ENCODE measurements at places on chromosomes 3 and 15.

GRCh38 chr15:63134245-63134985 lies 12.8 kb downstream of the LACTB start:
- DNase-seq = no peak

DNA sequence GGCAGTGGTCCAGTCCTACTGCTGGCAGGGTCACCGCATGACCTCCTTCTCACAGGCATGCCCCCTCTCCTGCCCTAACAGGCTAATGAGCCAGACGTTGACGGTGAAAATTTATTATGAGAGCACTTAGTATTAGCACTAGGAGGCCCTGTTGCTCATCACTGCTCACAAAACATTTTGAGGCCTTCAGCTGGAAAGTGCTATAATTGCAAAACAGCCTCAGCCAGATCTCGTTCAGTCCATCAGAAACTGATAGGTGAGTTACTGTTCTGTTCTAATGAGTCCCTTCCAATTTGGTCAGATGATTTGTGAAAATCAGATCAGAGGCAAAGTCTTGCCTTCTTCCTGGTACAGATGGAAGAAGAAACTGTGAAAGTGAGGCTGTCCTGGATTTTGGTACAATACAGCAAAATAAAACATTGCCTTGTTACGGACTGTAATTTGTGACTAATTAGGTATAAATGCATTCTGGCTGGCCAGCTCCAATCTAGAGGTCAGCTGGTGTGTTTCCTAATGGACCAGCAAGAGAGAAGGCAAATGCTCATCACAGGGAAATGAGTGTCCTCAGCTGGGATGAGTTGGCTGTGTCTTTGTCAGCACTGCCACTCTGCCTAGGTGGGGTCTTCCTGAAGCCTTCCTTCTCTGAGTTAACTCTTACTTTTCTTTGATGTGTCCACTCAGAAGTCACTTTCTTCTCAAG lies 316.8 kb downstream of the CHST2 start:
- DNase-seq = no peak

DNA sequence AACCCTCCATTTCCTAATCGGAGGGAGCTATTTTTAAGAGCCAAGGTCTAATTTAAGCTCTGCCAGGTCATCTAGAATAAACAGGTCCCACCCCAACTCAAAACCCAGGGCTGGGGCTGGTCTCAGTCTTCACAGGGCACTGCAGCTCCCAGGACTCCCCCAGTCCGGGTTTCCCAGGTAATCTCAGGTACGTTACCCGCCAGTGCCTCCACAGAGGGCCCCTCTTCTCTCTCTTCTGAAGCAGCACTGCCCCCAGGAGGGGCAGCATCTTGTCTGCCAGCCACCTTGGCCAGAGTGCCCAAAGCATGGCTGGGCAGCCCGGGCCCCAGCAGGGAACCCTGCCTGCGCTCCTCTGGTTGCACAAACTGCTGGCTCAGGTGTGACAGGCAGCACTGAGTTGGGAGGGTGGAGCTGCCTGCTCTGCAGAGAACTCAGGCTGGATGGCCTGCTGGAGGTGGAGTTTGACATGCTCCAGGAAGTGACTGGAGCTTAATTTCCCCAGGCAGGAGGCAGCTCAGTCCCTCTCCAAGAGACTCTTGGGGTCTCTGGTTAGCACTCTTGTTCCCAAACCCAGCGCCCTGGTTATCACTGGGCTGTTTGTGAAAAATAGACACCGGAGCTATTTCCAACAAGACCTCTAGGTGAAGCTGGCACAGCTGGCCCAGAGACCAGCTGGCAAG lies at the start of gene PLA2G4F:
Gene PLA2G4F, minus strand, starts transcription at position 394 of the 680 bp plus-strand sequence. Its CDS starts 87 bp downstream, at position 307.
- DNase-seq = no peak

GRCh38 chr3:7640787-7641186 lies 779.9 kb downstream of the GRM7 start:
- no peak for DNase-seq

DNA sequence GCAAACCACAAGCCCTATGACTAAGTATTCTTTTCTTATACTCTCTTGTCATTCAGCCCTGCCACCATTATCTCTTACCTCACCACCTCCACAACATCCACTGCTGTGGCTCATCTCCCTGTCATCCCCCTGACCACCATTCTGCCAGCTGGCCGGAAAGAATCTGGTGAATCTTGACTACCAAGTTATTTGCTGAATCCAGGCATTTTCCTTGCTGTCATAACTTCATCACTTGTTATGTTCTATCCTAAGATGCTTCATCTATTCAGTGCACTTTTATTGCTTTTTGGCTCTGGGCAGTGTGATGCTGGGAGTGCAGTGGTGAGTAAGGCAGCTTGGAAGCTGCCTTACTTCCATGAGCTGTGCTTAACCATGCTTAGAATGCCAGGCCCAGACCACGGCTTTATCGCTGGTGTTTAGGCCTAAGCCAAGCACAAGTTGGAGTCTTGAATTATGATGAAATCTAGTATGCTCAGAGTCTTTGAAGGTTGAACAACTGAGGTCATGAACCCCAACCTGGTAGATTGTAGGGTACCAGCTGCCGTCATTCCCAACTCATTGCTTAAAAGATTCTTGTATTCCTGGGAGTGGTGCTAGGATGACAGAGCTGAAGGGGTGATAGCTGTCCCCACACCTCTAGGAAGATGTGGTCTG lies 27.0 kb upstream of the APH1B start:
- DNase-seq = no peak

DNA sequence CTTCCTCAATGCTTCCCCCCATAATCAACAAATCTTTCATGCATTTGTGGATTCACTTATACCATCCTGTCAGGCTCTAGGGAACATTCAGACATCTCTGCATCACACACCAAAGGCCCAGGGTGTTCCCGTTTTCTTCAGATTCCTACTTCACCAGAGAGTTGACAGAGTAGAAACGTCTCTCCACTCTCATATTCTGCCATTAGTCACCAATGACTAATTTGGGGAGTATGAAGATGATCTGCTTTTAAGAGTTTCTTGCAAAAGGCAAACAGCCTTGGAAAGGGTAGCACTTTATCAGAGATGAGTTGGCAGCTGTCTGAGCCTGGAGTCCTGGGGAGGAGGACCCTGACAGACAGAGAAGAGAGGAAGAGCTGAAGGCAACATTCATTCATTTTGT lies 55.8 kb upstream of the DGKG start:
- DNase-seq = no peak

- no peak for DNase-seq
These were observed 11.9 kb upstream of the CLASP2 start for GRCh38 chr3:33729993-33730392.

Data from bone marrow (tissue), 2 donors.